ENCODE measurements at places on chromosomes 4 and X.

DNA sequence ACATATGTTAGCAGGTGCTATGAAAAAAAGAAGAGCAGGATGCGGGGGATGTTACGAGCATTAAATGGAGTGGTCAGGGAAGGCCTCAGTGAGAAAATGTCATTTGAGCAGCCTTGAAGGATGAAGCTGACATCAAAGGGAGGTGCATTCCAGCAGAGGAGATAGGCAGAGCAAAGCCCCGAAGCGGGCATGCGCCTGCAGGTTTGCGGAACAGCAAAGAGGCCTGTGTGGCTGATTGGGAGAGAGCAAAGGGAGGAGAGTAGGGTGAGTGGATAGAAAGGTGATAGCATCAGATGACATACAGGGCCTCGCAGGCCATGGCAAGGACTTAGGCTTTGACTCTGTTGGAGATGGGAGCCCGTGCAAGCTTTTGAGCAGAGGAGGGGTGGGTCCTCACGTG lies 95.4 kb upstream of the GPR50 start:
- no peak for DNase-seq

GRCh38 chr4:113322736-113323135 lies 273.3 kb downstream of the ANK2 start:
- DNase-seq = no peak

GRCh38 chr4:76879731-76880364 lies 18.1 kb downstream of the SOWAHB start:
- peak; percentile 78 for DNase-seq

- DNase-seq = no peak
Observed at GRCh38 chr4:6456450-6456849, 16.0 kb downstream of the PPP2R2C start.

DNA sequence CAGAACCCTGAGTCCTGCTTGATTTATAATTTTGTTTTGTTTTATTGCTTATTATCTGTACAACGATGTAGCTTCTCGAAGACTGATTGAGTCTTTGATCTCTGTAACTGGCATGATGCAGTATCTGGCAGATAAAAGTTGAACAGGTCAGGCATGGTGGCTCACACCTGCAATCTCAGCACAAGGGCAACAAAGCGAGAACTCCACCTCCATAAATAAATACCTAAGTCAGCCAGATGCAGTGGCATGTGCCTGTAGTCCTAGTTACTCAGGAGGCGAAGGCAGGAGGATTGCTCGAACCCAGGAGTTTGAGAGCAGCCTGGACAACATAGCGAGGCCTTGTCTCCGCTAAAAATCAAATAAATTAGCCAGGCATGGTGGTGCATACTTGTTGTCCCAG lies 15.7 kb upstream of the WDR19 start:
- DNase-seq = no peak

GRCh38 chrX:120452131-120452530 lies 17.0 kb downstream of the LAMP2 start:
- peak; percentile 26 for DNase-seq

DNA sequence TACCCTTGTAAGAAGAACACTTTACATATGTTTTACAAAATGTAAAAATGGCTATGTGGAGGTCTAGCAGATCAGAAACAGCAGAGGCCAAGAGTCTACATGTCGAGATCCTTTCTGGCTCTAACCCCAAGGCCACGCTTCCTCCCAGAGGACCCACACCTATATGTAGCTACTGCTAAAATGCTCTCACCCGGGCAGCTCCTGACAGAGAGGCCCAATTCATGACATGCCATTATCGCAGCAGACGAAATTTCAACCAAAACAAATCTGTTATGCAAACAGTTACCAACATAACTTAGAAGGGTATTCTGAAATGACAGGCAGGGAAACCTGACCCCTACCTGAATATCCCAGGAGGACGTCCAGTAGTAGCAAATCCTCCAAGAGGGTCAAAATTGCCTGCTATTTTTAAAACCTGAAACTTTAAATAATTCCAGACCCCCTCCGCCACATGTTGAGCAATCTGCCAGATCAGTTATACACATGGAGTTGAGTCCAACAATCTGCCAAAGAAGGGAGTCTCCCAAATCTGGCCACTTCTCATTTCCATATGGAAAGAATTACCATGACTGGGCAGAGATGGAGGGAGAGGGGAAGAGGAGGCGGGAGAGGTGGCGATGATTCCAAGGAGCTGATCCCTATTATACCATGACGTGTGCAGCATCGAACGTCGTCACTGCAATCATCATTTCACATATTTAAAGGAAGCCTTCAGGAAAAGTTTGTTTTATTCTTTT lies 192.9 kb upstream of the TBL1X start:
- no peak for DNase-seq

GRCh38 chrX:39577985-39578869 lies 519.5 kb downstream of the BCOR start:
- DNase-seq = no peak

DNA sequence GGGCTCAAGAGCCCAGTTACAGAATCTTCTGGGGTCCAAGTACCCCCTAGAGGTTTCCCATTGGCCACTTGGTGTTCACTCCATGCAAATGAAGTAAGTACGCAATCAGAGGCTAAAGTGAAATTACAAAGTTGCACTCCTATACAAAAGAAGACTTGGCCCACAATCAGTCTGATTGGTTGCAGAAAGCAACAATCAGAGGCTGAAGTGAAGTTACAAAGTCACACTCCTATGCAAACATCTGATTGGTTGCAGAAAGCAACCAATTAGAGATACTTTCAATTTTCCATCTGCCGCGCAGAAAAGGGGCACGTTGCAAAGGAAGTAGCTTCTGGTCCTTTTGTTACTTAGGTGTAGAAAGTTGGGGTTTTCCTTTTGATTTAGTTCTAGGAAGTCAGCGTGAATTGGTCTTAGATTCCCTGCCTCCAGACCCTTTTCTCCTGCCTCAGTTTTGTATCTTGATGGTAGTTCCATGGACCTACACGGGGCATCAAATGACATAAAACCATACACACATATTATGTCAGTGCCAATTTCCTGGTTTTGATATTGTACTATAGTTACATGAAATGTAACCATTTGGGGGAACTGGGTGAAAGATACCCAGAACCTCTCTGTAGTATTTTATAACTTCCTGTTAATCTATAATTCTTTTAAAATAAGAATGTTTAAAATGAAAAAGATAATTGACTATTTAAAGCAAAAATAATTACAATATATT lies 12.4 kb upstream of the PIN4 start:
- no peak for DNase-seq

GRCh38 chrX:132612821-132613564 lies 124.2 kb upstream of the MBNL3 start:
- DNase-seq = peak; percentile 4

DNA sequence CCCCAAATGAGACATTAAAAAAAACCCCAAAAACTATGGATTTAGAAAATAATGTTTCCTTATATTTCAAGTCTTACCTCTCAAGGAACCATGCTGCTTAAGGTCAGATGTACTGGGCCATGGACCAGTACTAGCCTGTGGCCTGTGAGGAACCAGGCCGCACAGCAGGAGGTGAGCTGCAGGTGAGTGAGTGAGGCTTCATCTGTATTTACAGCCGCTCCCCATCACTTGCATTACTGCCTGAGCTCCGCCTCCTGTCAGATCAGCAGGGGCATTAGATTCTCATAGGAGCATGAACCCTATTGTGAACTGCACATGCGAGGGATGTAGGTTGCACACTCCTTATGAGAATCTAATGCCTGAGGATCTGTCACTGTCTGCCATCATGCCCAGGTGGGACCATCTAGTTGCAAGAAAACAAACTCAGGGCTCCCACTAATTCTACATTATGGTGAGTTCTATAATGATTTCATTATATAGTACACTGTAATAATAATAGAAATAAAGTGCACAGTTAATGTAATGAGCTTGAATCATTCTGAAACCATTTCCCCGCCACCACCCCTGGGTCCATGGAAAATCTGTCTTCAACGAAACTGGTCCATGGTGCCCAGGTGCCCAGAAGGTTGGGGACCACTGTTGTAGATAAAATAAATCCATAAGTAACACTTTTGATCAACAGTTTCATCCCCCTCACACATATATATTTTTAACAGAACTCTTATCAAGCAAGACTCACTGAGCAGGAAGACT lies 105.3 kb upstream of the CBR4 start:
- DNase-seq = no peak

- DNase-seq = no peak
Observed at GRCh38 chr4:25111648-25112196, 48.5 kb downstream of the SEPSECS start.

- no peak for DNase-seq
Observed at GRCh38 chr4:187619319-187619718, 376.3 kb upstream of the ZFP42 start.

DNA sequence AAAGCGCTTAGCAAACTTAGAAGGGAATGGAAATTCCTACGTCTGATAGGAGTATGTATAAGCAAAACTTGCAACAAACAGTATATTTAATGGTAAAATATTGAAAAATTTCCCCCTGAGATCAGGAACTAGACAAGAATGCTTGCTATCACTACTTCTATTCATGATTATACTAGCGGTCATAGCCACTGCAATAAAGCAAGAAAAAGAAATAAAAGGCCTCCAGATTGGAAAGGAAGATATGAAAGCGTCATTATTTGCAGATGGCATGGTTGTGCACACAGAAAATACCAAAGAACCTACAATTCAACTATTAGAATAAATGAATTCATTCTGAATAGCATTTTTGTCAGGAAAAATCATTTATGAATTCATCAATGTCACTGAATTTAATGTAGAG lies 87.2 kb upstream of the BCOR start:
- DNase-seq = no peak

- DNase-seq = no peak
Observed at GRCh38 chrX:72340041-72340440, 34.3 kb upstream of the CITED1 start.

DNA sequence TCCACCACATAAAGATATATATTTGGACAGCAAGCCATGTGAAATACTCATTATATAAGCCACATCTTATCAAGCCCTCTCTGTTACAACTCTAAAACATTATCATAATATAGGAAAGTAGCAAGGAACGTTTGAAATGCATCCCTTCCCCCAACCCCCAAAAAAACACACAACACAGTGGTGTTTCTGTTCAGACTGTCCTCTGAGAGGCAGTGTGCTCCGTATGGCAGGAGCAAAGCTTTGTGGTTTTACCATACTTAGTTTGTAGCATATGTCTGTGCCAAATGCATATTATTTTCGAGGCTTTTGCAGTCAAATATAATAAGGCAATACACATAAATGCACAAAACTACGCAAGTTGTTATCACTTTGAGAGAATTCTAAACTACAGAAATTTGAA lies 194.2 kb downstream of the RAPGEF2 start:
- DNase-seq = peak; percentile 28

DNA sequence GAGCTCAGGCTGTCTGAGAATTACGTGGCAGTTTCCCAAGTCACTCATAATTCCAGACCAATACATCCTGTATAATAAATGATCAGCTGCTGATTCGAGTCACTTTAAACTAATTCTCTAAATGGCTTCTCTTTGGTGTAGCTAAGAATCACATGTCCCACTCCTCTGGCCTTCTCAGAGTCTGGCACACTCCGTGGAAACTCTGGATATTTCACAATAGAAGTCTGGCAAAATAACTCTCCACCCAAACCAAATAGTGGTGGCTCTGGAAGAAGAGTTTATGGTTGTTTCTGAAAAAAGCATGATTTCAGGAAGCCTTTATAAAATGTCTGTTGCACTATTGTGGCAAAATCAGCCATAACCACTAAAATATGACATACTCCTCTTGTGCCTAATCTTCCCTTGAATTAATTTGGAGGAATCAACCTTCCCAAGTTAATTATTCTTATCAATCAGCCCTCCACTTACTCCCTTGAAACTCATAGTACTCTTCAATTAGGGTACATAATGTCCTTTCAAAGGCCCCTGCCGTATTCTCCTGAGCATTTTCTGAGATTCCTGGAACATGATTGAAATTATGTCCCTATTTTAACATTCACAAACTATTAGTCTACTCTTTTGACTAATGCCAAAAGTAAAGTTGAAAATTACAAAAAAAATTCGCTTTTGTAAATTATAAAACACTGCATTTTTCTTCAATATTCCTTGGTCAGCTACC lies 991.6 kb downstream of the FAT4 start:
- no peak for DNase-seq

Data from IMR-90 (cell line).